ENCODE measurements at places on chromosomes 7 and 10. TPM values are rescaled to one million over a fixed set of nuclear protein-coding genes. Genes with fewer than 3 reads are reported as not detected.

The STEAP1 gene
- 33.6 TPM for total RNA-seq

The CLDN3 gene
- total RNA-seq, result 19.6 TPM

The CLCN1 gene
- 1.9 TPM for total RNA-seq

The RBP4 gene
- 255 TPM for total RNA-seq

The H2BK1 gene
- not detected for total RNA-seq

The NPY4R2 gene
- total RNA-seq, result 0.41 TPM

The LIPJ gene
- not detected for total RNA-seq

The UTF1 gene
- total RNA-seq, result not detected

The OR9A2 gene
- total RNA-seq, result not detected

The UFSP1 gene
- 5.3 TPM for total RNA-seq

The DNAJC12 gene
- total RNA-seq, result 1.4 TPM

The VWDE gene
- 0.70 TPM for total RNA-seq

The PAX4 gene
- not detected for total RNA-seq

The DPYSL4 gene
- total RNA-seq, result 0.12 TPM
